ENCODE measurements at places on chromosomes 1 and 21.

- no peak for DNase-seq
These were observed 11.7 kb downstream of the PDIK1L start for GRCh38 chr1:26122988-26123973.

DNA sequence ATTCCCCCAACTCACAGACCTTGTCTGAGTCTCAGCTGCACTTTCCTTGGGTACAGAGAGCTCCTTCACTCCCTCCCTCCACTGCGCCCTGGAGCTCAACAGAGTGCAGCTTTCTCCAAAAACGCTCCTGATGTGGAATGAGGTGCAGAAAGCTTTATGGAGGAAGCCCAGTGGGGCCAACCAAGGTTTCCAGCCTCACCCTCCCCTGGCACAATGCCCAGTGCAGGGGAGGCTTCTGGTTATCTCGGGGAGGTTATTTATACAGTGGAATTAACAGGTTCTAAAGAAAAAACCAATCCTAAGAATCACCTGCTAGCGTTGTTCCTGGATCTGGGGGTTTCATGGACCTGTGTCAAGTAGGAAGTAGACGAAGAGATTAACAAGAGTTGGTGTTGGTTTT is at the start of gene ITLN1:
Gene ITLN1, minus strand, starts transcription at position 139 of the 400 bp plus-strand sequence. CDS start 303 bp downstream, outside the sequence.
- DNase-seq = no peak

DNA sequence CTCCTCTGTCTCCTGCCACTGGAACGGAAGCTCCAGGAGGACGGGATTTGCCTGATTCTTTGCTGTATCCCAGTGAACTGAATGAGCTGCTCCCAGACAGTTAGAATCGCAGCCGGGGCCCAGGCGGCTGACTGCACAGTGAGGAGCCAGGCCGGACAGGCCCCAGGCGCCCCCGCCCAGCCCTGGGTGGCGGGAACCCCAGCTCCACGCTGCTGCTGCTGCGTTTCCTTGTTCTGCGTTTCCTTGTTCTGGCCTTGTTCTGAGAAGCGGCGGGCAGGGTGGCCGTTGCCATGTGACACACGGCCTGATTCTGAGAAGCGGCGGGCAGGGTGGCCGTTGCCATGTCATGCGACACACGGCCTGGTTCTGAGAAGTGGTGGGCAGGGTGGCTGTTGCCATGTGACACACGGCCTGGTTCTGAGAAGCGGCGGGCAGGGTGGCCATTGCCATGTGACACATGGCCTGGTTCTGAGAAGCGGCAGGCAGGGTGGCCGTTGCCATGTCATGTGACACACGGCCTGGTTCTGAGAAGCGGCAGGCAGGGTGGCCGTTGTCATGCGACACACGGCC is 56.2 kb downstream of the SLC37A1 start:
- no peak for DNase-seq

GRCh38 chr1:59044535-59045121 is 252.3 kb upstream of the FGGY start:
- no peak for DNase-seq

GRCh38 chr1:25473653-25474225 is 43.0 kb downstream of the MACO1 start:
- DNase-seq = no peak

GRCh38 chr1:66641891-66642473 is 108.0 kb downstream of the SGIP1 start:
- DNase-seq = no peak

GRCh38 chr1:245874942-245875580 is 632.0 kb downstream of the SMYD3 start:
- DNase-seq = no peak

DNA sequence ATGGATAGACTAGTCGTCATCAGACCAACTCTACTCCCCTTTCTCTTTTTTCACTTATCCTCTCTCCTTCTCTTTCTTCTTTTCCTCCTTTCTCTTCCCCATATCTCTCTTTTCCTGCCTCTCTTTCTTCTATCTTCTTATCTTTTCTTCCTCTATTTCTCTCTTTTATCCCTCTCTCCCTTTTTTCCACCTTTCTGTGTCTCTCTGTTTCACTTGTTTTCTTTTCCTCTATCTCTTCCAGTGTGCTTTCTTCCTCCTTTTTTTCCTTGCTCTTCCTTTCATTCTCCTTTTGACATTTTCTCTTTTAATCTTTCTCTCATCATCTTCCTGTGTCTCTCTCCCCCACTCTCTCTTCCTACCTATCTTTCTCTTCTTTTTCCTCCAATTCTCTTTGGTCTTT is 159.0 kb upstream of the PTGFR start:
- no peak for DNase-seq

GRCh38 chr1:165927169-165927568 is 99.8 kb downstream of the UCK2 start:
- no peak for DNase-seq

- DNase-seq = no peak
These were observed 56.3 kb downstream of the TBX15 start for GRCh38 chr1:118931876-118932275.

DNA sequence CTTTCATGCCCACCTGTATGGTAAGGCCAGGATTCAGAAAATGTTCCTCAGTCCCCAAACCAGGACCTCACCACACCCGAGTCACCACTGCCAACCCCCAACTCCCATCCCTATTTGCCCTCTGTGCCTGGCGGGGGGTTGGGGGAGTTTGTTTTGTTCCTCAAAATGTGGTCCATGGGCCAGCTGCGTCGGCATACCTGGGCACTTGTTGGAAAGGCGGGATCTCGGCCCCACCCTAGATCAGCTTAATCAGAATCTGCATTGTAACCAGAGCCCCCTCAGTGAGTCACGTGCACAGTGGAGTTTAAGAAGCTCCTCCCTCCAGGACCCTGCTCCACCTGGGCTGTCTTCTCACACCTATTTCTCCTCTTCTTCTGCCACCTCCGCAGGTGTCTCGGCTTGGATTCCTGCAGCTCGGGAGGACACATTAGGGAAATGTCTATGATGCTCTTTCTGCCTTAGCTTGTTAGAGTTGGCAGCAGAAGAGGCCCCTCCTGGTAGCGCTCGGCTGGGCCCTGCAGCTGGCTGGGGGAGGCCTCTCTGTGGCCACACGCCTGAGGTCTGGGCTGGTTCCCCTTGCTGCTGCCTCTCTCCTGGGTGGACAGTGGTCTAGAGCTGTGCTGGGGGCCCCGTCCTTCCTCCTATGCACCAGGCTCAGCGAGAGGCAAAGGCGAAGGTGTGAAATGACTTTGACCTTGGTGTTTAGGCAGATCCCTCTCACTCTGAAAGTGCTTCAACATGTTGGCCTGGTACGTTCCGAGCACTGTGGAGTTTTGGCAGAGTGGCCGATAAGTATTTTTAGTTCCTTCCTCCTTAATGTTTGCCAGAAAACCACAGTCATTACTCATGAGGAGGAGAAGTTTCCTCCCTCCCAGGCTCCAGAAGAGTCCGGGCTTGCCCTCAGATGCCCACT is 41.8 kb upstream of the CAMTA1 start:
- DNase-seq = no peak

DNA sequence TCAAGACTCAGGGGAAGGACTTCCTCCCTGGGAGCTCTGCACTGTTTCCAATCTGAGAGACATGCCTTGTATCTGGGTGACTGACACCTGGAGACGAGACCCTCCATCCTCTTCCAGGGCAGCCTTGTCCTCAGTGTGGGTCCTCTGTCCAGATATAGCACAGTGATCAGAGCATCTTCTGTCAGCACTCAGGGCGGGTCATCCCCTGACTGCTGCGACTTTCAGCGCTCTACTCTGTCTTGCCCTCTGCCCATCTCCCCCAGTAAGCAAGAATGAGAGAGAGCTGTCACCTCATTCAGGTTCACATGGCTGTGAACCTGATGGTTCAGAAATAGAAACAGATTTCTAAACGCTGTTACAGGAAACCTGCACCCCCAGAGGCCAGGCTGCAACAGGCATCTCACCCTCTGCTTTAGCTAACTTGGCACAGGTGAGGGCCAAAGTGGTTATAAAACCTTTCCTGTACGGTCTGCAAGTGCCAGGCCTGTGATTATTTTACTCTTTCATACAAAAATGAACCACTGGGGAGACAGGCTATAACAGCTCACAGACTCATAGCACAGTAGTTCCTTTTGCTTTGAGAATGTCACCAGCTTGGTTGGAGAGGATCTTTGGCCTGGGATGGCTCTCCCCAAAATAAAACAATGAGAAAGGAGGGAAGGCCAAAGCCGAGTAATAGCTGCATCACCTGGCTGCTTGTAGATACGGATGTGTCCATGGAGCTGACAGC is 11.4 kb upstream of the TENT5C start:
- DNase-seq = no peak

DNA sequence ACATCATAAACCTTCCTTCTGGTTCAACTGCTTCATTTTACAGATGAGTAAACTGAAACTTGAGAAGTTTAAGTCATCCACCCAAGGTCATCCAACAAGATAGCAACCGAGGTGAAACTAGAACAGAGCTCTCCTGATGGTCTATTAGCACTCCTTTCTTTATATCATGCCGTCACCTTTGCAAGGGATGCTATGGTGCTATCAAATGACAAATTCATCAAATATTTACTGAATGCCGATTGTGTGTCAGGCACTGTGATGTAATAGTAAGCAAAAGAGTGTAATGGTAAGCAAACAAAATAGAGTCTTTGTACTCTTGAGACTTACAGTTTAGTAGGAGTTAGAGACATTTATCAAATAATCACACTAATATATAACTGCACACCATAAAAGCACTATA is 14.0 kb upstream of the SGIP1 start:
- peak; percentile 97 for DNase-seq

- no peak for DNase-seq
These were observed 22.3 kb upstream of the COL18A1 start for GRCh38 chr21:45382697-45382997.

- peak; percentile 22 for DNase-seq
These were observed 104.2 kb upstream of the PROX1 start for GRCh38 chr1:213883618-213884017.

- peak; percentile 45 for DNase-seq
These were observed 131.4 kb upstream of the RAB4A start for GRCh38 chr1:229139331-229140118.

GRCh38 chr21:29271927-29272333 is 26.8 kb upstream of the BACH1 start:
- DNase-seq = no peak

- no peak for DNase-seq
These were observed 499.4 kb downstream of the NPHP4 start for GRCh38 chr1:5492846-5493245.

GRCh38 chr1:49424782-49425181 is 599.0 kb downstream of the AGBL4 start:
- DNase-seq = peak; percentile 13

- no peak for DNase-seq
These were observed 1025.7 kb downstream of the PLA2G4A start for GRCh38 chr1:187854457-187854856.

GRCh38 chr1:45995298-45995697 is 137.1 kb downstream of the PIK3R3 start:
- DNase-seq = no peak

GRCh38 chr1:15848929-15849774 is 1.6 kb downstream of the SPEN start:
- peak; percentile 96 for DNase-seq

DNA sequence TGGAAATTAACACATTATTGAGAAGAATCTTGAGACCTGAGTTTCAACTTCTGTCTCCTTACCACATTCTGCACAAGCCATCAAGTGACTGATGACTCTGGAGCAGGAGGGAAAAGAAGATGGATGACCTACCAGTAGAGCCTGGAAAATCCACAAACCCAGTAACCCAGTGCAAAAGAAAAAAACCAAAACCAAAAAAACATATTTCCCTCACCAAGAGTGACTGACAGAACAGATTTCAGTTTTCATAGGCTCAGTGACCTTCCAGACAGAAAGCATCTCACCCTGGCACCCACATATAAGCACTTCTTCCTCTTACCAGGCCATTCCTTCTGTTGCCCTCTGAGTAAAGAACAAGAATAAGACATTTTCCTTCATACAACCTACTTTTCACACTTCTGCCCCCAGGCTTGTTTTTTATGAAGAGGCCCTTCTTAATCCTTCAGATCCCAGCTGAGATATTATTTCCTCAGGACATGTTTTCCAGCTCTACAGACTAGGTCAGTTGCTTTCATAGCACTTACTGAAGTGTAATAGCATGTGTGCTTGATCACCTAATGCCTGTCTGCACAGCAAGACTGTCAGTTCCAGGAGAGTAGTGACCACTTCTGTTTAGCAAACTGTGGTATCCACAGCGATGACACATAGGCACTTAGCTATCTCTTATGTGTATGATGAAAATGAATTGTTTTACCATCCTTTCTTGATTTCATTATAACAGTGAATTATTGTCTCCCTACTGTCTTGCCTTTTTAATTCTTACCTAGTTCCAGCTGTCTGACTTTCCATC is 4.0 kb downstream of the TSACC start:
- DNase-seq = peak; percentile 61

DNA sequence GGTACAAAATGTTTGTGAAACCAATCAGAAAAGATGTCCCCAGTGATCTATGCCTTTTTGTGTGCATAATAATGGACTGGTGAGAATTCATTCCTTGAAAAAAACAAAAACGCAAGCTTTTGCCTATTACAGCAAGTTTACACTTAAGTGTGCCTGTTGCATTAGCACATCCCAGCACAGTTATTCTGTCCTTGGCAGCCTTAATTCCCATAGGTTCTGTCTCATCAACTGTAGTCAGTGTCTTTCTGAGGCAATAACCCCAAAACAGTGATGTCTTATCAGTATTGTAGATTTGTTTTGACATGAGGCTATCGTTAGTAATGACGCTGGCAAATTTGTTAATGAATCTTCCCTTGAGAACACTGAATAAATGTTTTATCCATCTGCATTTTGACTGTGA is 109.9 kb upstream of the KCTD3 start:
- no peak for DNase-seq

GRCh38 chr1:212450331-212450881 is 17.7 kb downstream of the NENF start:
- DNase-seq = peak; percentile 83

DNA sequence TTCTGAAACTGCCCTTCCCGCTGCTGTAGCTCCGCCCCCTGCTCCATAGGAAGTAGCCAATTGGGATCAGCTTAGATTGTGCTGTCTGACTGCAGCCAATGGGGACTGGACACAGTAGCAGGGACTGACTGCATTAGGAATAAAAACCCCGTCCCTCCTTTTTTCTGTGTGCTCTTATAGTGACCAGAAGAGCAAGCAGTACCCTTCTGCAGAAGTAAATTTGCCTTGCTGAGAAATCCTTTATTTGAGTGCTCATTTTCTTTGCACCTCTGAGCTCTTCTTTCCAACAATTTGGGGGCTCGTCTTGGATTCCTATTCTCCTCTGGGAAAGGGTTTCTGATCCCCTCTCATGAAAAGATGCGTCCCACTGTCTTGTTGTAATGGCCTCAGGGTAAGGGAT is 16.2 kb downstream of the OR2L13 start:
- DNase-seq = peak; percentile 49

- DNase-seq = peak; percentile 60
These were observed 956 bp upstream of the SCAF4 start for GRCh38 chr21:31732597-31733550.

- no peak for DNase-seq
These were observed 11.5 kb downstream of the RIT1 start for GRCh38 chr1:155899683-155900082.

DNA sequence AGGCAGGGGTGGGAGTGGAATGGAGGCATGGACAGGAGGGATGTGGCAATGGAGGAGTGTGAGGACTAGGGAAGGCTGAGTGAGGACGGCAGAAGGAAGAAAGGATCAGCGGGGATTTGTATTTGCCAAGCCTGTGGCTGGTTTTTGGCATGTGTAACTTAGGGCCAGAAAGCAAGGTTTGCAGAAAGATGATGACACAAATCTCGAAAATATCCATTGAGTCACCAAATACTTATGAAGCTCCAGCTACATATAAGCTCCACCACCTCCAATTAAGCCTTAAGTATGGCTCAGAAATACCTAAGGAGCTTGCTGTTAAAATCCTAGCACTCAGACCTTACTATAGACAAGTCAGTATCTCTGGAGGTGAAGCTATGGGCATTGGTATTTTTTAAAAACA is 90.1 kb downstream of the OMA1 start:
- no peak for DNase-seq

GRCh38 chr1:14338509-14338908 is 260.0 kb upstream of the KAZN start:
- no peak for DNase-seq
